ENCODE measurements at places on chromosomes 4 and X.

DNA sequence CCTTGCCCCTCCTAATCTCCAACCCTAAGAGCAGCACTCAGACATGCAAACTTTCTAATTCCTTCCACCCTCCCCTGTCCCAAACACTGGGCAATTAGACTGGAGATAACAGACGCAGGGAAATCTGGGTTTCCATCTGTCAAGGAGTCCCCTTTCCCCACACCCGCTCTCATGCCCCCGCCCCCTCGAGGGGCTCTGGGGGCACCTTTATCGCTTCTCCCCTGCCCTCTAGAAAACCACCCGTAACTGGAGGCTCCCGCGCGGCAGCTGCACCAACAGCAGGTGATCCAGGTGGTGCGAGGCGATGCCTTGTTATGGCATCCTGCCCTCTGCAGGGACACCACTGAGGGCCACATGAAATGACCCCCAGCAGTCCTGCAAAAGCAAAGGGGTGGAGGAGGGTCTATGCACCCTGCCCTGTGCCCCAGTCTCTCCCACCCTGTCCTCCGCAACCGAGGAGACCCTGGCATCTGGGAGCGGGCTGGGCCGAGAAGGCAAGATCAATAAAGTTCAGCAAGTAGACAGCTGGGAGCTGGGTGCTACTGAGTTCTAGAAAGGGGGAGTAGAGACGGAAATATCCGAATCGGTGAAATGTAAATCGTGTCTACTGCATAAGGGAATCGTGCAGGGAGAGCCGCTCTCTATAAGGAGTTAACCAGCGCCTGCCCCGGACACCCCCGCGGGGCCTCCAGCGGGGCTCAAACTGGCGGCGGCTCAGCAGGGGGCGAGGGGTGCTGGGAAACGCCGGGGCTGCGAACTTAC is 1.6 kb downstream of the KCTD8 start:
- DNase-seq, result no peak

- no peak for DNase-seq
These were observed 12.7 kb upstream of the SMIM43 start for GRCh38 chr4:121777625-121778024.

DNA sequence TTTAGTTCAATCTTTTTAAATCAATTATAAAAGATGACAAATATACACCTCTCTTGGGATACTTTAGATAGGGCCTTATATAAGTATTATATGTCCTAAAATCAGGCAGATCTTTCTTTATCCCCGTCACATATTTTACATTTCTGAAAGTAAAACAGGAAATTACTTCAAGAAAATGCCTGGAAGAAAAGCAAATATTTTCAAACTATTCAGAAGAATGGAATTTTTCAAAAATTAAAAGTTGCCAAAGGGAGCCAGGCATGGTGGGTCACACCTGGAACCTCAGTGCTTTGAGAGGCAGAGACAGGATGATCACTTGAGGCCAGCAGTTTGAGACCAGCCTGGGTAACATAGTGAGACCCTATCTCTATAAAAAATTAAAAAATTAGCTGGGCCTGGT is 34.4 kb downstream of the MGARP start:
- peak; percentile 77 for DNase-seq

DNA sequence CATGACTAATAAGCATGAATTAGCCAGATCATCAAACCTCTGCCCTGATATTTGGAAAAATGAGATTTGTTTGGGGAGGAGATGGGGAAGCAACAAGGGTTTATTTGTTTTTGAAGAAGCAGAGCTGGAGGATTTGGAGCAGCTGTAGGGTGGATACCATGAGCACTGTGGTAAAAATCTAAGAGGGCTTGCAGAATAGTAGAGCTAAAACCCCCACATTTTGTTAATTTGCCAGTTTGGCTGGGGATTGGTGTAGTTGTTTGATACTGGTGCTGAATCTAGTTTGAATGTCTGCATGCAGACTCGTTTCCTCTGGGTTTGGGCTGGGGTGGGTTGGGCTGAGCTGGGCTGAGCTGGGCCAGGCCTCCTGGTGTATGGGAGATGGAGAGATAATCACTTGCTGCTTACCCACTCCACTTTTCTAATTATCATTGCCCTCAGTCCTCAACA is 43.7 kb downstream of the SMAD1 start:
- no peak for DNase-seq

- peak; percentile 64 for DNase-seq
These were observed 46.7 kb downstream of the LARP1B start for GRCh38 chr4:128107766-128108165.

- DNase-seq, result no peak
These were observed 460.6 kb downstream of the NAF1 start for GRCh38 chr4:162706051-162706450.

DNA sequence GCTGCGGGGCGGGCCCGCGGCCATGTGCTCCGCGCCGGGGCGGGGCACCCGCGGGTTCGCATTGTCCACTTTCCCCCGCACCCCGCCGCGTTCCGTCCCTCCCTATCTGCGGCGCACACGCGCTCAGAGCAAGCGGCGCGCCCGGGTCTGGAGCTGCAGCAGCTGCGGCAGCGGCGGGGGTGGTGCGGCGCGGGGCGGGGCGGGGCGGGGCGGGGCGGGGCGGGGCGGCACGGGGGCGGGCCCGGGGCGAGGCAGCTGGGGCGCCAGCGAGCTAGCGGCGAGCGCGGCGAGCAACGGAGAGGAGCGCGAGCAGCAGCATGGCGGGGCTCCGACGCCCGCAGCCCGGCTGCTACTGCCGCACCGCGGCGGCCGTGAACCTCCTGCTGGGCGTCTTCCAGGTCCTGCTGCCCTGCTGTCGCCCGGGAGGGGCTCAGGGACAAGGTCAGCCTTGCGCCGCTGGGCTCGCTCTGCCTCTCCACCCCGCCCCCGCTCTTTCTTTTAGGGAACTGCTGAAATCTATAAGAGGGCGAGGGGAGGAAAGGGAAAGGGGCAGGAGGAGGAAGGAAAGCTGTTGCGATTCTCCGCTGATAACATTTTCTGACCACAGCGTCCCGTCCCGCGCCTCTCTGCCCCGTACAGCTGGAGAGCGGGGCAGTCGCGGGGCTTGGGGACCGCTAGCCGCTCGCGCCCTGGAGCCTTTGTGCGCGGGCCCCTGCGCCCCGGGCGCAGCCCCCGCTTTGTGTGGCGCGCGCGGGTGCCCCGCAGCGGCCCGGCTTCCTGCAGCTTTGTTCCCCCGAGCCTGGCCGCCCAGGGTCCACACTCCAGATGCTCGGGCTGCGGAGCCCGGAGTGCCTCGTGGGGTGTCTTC is at the start of gene TMEM131L:
TMEM131L (plus strand) TSS at position 280 of the 868 bp plus-strand sequence; CDS start at position 318, 38 bp downstream.
- DNase-seq, result peak; percentile 59

DNA sequence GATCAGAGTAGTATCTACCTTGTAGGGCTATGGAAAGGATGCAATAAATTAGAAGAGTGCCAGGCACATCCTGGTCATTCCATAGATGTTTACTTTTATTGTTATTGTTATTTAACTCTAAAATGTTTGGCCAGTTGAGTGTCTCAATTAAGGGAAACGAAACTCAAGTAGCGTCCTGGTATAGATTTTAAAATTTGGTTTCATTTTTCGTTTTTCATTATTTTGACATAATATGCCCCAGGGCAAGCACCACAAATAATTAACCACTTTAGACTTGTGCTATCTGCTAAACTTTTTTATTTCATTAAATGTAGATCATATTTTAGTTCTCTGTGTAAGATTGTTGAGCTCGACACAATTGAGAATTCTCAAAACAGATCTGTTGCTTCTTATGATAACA is 179.7 kb upstream of the PRPS2 start:
- no peak for DNase-seq

GRCh38 chrX:108165383-108166111 is 74.0 kb downstream of the ATG4A start:
- peak; percentile 54 for DNase-seq

DNA sequence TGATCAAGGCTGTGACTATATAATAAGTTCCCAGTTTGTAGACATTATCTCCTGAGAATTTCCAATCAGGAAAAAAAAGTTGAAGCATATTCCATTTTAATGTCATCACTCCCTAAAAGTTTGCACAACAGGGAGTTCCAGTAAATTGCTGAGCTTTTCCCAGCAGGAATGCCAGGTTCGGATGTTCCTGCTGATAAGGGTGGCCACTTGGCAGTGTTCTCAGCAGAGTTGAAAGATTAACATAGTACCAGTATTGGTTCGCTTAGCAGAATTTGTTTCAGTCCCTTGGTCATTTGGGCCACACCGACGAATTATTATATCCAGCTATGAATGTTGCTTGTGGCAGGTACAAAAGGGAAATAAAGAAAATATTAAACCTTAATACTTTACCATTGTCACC is 5.2 kb upstream of the CXCL2 start:
- DNase-seq, result no peak

DNA sequence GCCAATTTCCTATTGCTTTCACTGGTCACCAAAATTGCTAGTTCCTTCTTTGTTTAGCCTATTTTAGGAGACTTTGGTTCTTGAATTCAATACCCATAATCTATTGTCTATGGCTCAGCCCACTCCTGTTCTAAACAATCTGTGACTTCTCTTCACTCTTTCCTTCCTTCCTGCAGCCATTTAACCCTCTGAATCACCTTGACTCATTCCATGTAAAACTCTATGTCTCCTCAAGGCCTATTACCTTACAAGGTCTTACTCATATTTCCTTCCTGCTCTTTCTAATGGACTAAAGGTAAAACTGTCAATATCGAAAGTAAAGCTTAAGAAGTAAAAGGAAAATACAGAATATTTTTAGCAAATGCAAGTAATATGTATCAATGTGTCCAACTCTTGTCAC is 301.6 kb downstream of the ARHGAP24 start:
- DNase-seq, result no peak

DNA sequence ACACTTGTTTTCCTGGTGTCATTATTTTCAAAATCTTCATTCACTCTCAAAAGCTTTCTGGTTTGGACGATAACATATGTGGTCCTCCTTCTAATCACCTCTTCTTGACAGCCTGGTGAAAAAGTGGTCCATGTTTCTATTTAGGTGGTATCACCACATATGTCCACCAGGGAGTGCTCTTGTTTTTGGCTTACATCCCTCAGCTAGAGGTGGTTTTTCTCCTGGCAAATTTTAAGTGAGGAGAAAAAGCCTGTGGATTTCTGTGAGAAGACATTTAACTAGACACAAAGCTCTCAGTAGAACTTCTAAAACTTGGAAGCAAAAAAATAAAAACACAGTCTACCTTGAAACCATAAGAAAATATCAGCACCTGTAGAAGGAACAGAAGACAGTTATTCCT is 58.0 kb upstream of the FRMPD4 start:
- DNase-seq, result peak; percentile 38

GRCh38 chr4:152083338-152083737 is 322.5 kb upstream of the GATB start:
- no peak for DNase-seq

DNA sequence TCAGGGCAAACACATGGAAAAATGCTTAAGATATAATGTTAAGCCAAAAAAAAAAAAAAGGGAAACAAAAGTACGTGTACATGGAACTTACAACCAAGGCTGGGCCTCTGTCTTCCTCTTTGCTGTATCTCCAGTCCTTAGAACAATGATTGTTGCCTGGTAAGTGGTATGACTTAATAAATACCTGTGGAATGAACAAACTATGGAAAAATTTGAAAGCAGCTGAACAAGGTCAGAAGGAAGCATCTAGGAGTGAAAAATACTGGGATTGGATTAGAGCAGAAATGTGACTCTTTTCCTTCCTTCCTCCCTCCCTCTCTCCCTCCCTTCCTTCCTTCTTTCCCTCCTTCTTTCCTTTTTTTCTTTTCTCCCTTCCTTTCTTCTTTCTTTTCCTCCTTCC is 54.2 kb upstream of the SMIM10 start:
- peak; percentile 78 for DNase-seq

GRCh38 chr4:37896206-37896860 is 5.4 kb downstream of the TBC1D1 start:
- no peak for DNase-seq

DNA sequence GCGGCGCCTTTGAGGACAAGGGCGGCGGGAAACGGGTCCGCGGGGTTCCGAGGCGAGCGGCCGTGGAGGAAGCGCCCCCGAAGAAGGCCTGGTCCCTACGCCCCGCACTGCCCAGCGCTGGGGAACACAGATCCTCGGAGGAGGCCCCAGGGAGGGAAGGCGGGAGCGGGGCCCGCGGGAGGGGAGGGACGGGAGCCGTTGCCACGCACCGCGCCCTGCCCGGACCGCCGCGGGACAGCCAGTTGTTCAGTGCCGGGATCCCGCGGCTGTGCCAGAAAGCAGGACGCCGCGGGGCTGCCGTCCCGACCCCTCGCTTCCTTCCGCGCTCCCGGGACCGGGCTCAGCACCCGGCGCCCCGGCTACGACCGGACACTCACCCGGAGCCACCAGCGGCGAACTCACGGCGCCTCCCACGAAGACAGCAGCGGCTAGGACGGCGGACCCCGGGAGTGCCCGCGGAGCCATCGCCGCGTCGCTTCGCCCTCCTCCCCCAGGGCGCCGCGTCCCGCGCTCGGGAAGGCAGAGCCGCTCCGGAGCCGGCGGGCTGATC is 278 bp downstream of the RELL1 start:
- peak; percentile 31 for DNase-seq

DNA sequence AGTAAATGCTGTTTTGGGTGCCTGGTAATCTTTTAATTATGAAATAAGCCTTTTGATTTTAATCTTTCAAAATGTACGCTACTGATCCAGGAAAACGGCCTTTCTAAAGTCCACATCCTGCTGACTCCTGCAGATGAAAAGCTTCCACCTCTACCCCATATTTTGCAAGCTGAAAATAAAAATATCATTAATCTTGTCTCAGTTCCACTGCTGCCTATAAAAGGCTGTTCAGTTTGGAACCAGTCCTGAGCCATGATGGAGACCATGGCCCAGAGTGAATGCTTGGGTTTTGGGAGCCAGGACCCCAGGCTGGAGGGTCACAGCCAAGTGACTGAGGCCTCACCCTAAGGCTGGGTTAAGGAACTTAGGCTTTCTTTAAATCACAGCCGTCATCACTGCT is 110.8 kb downstream of the AFF1 start:
- no peak for DNase-seq

DNA sequence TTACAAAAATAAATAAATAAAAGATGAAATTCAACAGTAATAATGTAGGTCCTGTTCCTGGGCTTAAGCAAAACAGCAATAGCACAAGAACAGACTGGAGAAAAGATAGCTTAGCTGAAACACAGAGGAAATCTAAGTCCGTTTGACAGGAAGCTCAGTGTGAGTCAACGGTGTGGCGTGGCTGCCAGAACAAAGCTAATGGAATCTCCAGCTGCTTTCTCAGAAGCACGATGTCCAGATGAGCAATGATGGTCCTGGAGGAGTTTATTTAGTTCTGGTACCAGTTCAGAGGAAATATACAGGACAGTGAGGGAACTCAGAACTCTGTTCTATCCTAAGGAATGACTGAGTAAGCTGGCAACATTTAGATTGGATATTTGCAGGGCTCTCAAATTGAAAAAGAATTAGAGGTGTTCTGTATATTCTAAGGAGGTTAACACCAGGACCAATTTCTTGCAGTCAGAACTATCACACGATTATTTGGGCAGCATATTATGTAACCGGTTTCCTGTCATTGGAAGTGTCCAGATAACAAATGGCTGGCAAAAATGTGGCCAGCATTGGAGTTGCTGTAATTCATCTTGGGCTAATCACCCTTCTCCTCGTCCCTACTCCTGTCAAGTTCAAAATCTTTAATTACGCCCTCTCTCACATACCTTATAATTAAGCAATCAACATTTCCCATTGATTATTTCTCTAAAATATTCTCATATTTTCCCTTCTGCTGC is 12.7 kb downstream of the GAB3 start:
- DNase-seq, result peak; percentile 77

GRCh38 chrX:33339219-33339618 is 127.9 kb upstream of the DMD start:
- peak; percentile 23 for DNase-seq

All from fibroblast of upper back skin (primary cell).